Daoy (cell line): ENCODE measurements at places on chromosomes 7 and 10. TPM values are rescaled to one million over a fixed set of nuclear protein-coding genes. Genes with fewer than 3 reads are reported as not detected.

The CTNNA3 gene
- total RNA-seq: not detected in 2 replicates

The GARIN1A gene
- total RNA-seq: 0.74 and 0.80 TPM in 2 replicates

The GNG11 gene
- total RNA-seq: 14.7 and 21.6 TPM in 2 replicates

The CCDC3 gene
- 1.1 and 1.3 TPM in 2 replicates for total RNA-seq

The PRKAG2 gene
- total RNA-seq: 13.9 and 20.9 TPM in 2 replicates

The VAX1 gene
- 1.0 and 2.3 TPM in 2 replicates for total RNA-seq

The AKR1C4 gene
- total RNA-seq: not detected in 2 replicates

The ATOH7 gene
- total RNA-seq: not detected in 2 replicates

The HYCC1 gene
- 186 and 202 TPM in 2 replicates for total RNA-seq

The FOXP2 gene
- 0.09 and 1.7 TPM in 2 replicates for total RNA-seq

The NOD1 gene
- 5.6 and 6.6 TPM in 2 replicates for total RNA-seq

The PAPOLB gene
- total RNA-seq: not detected in 2 replicates

The MINDY4 gene
- 10.3 and 12.1 TPM in 2 replicates for total RNA-seq

The GARS1 gene
- total RNA-seq: 150 and 222 TPM in 2 replicates

The BEND7 gene
- 8.0 and 9.9 TPM in 2 replicates for total RNA-seq

The TRDMT1 gene
- 8.4 and 9.1 TPM in 2 replicates for total RNA-seq

The SLC26A3 gene
- not detected in 2 replicates for total RNA-seq

The ABCB4 gene
- total RNA-seq: 0.27 and 1.5 TPM in 2 replicates

The DPY19L1 gene
- total RNA-seq: 57.8 and 57.9 TPM in 2 replicates

The SEMA4G gene
- 0.57 and 0.69 TPM in 2 replicates for total RNA-seq

The SP8 gene
- 2.0 and 3.1 TPM in 2 replicates for total RNA-seq

The ACTR3C gene
- total RNA-seq: 0.06 and 2.7 TPM in 2 replicates

The TEX36 gene
- not detected in 2 replicates for total RNA-seq

The AKR1C8 gene
- total RNA-seq: not detected in 2 replicates

The PLAC9 gene
- total RNA-seq: not detected in 2 replicates

The PDE6C gene
- not detected in 2 replicates for total RNA-seq

The RNF32 gene
- total RNA-seq: 1.6 and 3.2 TPM in 2 replicates

The OGDHL gene
- 1.5 and 3.4 TPM in 2 replicates for total RNA-seq

The NUTM2D gene
- 0.86 and 1.6 TPM in 2 replicates for total RNA-seq

The ACSM6 gene
- not detected in 2 replicates for total RNA-seq

The NAT16 gene
- total RNA-seq: not detected in 2 replicates

The EN2 gene
- 1.4 and 3.5 TPM in 2 replicates for total RNA-seq

The LRRC18 gene
- not detected in 2 replicates for total RNA-seq

The KIAA1217 gene
- 3.6 and 4.3 TPM in 2 replicates for total RNA-seq

The FRA10AC1 gene
- 2.5 and 3.2 TPM in 2 replicates for total RNA-seq

The RAB19 gene
- total RNA-seq: not detected in 2 replicates

The CDHR3 gene
- total RNA-seq: 0.18 and 0.74 TPM in 2 replicates

The SUGCT gene
- 8.3 and 11.8 TPM in 2 replicates for total RNA-seq

The CDHR1 gene
- total RNA-seq: not detected in 2 replicates

The CALHM1 gene
- total RNA-seq: not detected in 2 replicates

The RARRES2 gene
- total RNA-seq: 3.9 and 11.8 TPM in 2 replicates

The DOCK4 gene
- total RNA-seq: 10.7 and 17.2 TPM in 2 replicates

The SPACDR gene
- 1.6 TPM in 1 of 2 replicates, not detected in the other for total RNA-seq
